HFFc6 (cell line): ENCODE measurements at places on chromosomes 7 and 10.

DNA sequence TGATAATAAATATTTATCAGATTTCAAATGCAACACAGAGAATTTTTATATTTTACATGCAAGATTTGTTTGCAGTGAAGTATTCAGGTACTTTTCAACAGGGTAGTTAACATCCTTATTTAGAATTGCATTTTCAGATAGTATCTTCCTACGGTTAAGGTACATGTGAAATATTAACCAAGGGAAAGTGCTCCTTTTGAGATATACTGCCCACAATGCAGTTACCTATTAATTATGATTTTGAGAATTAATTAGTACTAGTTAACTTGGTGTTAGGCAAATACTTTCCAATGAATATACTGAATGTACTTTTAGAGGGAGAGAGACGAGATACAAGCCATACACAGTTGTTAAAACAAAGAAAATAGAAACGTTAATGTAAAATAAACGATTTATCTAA lies 206.2 kb upstream of the YAE1 start:
- DNase-seq = no peak

DNA sequence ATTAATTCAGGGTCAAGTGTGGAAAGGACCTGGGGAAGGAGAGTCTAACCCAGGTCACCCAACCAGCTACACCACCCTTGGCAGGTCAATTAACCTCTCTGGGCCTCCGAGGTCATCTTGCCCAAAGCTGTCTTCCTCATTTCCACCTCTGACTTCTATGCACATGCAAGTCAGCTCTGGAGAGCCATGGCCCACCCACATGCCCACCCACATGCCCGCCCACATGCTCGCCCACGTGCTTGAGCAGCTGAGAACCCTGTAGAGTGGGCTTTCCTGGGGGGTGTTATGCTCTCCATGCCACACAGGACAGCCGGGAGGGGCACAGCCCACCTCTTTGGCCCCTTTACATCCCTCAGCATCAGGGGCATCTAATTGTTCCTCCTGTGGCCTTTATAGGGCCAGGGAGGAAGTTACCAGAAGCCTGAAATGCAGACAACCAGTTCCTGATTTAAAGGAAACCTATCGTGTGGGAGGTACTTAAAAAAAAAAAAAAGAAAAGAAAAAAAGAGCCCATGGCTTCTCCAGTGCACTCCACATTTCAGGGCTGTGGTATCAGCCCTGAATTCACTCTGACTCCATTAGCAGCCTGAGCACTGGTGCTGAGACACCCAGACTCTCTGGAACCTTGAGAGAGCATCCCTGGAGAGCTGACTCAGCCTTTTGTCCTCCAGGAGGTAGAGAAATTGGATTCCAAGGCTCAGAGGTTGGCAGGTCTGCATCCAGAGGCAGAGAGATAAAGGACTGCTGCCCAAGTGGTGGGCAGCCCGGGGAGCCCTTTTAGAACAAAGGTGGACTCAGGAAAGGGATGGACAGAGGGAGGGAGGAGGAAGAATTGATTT lies 176.2 kb upstream of the ZMIZ1 start:
- DNase-seq = no peak

- DNase-seq = no peak
Observed at GRCh38 chr7:101165958-101166647, 734 bp upstream of the VGF start.

- peak; percentile 8 for DNase-seq
Observed at GRCh38 chr7:133081119-133081598, 731 bp downstream of the CHCHD3 start.

GRCh38 chr10:97142834-97143233 lies 42.9 kb downstream of the SLIT1 start:
- no peak for DNase-seq

GRCh38 chr7:82665966-82666507 lies 222.5 kb upstream of the CACNA2D1 start:
- no peak for DNase-seq

- DNase-seq = peak; percentile 22
Observed at GRCh38 chr7:6012355-6013104, 3.5 kb downstream of the AIMP2 start.

- no peak for DNase-seq
Observed at GRCh38 chr7:88089561-88089960, 130.3 kb downstream of the SRI start.

- DNase-seq = no peak
Observed at GRCh38 chr7:145817687-145818086, 298.9 kb upstream of the CNTNAP2 start.

DNA sequence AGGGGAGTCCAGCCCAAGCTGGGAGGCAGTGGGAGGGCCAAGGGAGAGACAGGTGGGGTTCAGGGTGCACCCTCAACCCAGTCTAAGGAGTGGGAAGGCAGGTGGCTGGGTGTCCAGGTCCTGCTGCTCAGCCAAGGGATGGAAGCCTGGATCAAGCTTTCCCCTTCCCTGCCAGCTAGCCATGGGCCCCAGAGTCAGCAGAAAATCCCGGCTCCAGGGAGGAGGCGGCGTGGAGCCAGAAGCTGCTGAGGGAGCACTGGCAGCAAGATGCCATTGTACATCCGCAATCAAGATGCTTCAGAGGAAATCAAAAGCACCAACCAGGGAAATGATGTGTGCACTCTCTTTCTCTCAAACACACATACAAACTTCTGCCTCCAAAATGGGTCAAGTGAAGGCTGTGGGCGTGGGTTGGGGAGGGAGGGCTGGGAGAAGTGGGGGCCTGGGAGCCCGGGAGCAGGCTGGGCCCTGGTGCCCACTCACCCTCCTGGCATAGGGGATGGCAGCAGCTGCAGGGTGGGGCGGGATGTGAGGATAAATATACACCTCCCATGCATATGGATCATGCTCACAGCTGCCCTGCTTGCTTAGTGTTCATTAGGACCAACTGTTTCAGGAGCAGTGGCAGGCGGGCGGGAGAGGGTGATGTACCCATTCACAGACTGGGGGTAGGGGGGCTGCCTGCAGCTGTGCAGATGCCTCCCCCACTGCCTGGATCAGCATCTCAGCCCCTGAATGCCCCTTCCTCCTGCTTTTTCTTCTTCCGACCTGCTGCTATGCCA lies 24.2 kb downstream of the TRIM8 start:
- no peak for DNase-seq

DNA sequence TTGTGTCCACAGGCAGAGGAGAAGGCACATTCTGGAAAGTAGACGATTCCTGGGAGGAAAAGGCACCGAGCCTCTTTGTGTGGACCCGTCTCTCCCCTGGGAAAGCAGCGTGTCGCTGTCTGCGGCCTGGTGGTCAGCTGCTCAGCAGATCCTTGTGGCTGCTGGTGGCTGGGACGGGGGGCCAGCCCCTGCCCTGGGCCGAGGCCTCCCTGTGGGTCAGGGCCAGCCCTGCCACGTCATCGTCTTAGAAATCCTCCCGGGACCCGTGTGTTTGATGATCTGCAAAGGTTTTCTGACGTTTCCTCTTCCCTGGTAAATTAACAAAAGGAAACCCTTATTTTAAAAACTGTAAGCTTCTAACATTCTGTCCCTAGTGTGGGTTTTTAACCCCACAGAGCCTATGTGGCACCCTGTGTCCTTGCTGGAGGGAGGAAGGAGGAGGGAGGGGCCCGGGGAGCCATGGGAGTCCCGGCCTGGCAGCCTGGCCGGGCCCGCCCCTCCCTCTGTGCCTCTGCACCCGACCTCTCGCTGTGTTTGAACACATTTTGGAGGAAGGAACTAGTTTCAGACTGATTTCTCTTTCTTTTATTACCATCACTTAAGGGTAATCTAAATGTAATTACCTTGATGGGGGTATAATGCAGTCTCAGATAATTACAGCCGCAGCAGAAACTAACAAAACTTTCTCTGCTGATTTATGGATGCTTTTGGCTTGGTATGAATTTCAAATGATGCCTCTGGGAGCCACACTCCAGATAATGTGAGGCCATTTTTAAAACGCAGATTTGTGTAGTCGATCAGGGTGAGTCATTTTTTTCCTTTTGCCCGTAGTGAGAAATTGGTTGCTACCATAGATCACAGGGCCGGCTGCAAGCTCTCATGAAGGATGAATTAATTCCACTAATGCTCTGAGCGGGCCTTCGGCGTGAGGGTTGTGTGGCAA lies 85.5 kb downstream of the NKX6-2 start:
- DNase-seq = no peak

DNA sequence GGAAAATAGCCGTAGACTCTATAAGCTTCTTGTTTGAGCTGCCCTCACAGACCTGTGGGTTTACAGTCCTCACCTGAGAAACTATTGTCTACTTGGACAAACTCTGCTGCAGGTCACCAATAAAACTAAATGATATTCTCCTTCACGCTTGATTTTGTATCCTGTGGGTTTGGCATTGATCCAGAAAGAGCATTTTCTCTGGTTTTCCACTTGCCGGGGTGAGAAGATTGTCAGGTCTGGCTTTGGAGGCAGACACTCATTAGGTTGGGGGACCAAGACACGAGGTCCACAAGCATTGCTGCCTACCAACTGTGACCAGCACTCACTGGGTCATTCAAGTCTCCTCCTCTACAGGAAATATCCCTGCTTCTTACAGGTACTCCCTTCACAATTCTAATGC lies 68.5 kb downstream of the CDC14C start:
- DNase-seq = no peak

DNA sequence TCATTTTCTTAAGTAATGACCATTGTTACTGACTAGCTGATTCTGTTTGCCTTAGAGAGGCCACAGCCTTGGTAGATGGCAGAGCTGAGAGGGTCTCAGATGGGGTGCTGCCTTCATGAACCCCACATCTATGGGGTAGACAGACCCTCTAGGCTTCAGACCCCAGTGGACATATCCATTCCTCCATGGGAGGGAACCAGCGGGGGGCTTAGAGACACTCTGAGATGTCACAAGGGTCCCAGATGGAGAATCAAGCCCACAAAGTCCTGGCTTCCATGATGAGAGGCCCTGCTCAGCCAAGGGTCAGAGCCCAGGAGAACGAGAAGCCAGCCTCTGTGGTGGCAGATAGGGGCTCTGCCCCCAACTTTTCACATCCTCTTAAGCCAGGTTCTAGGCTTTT lies 408.6 kb downstream of the TCERG1L start:
- DNase-seq = no peak

- DNase-seq = no peak
Observed at GRCh38 chr10:6476989-6477388, 103.1 kb downstream of the PRKCQ start.

GRCh38 chr7:138359870-138360559 lies 100.0 kb upstream of the TRIM24 start:
- peak; percentile 4 for DNase-seq

GRCh38 chr10:61549861-61550260 lies 96.7 kb upstream of the TMEM26 start:
- DNase-seq = no peak

DNA sequence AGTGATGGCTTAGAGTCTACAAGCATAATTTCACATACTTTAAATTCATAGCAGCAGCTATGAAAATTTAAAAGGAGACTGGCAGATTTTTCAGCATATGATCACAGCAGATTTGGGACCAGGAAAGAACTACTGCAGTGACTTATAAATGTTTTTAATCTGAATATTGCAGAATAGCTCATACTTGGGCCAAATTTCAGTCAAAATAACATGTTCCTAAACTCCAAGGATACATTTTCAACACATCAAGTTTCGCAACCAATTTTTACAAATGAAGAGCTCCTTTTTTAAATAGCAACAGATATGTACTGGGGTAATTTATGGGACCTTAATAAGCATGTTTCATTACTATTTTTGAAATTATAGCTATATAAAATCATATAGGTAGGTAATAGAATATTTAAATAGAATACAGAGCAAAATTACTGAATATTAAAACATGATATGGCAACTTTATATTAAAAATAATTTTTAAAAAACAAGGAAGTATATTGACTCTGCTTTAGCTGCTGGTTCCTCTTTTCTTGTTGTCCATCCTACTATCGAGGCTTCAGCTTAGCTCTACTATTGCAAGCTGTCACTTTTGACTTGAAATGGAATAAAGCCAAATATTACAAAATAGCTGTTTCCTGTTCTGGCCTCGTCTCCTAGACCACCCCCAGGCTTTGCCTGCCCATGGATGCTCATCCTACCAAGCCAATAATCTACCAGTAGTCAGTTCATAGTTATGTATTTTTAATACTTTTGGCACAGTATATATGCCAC lies 123.1 kb downstream of the NRBF2 start:
- no peak for DNase-seq

GRCh38 chr7:14602851-14603250 lies 299.7 kb downstream of the DGKB start:
- no peak for DNase-seq

DNA sequence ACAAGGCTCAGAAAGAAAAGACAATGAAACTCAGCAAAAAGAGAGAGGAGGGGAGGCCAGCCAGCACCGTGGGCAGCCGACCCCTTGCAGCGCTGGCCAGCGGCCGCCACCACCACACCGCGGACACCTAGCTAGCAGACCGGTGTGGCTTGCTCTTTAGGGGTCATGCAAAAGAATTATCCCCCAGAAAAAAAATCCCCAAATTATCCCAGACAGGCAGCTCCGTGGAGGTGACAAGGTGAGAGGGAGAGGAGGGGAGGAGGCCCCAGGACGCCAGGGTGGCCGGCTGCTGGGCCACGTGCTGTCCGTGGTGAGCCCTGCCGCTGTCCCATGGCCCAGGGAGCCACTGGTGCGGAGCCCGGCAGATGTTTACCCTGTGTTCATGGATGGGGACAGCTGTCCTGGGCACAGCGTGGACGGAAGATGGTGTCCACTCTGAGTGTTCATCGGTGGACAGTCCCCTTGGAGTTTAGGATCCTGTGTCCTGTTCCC lies 16.5 kb downstream of the YKT6 start:
- no peak for DNase-seq

DNA sequence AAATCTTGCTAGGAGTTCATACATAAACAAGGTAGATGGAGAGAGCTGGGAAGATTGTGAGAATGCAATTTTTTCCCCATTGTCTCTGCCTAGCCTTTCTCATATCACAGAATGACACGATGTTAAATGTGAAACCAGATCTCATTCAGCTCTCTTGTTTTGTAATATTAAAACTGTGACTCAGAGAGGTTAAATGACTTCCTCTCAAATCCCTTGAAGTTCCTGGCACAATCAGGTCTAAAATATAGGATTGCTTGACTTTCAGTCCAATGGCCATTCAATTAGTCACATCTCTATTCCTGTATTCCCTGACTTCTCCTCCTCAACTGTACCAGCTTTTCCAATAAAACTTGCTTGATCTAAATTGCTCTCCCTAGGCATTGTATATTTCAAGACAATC lies 3.1 kb downstream of the ANKRD22 start:
- peak; percentile 62 for DNase-seq

DNA sequence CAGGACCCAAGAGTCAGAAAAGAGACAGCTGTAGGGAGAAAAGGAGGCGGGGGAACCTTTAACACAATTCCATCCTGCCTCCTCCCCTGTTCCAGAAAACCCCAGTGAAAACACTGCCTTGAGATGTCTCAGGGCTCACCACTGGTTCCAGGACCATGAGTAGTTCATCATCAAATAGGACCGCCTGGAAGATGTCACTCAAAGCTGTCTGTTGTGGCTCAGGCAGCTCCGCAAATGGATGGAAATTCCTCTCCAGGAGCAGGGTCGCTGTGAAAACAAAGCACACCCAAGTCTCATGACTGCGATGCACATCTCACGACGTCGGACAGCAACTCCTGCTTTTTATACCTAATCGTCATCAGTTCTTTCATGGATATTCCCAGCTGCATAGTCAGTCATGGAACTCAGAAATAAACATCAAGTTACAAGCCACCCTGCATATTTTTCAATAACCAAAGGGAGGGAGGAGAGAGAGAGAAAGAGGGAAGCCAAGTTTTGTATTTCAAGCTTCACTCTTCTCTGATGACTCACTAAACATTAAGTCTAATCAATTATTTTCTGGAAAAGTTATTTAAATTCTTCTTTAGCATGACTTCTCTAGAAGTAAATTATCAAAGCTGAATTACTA lies 49.2 kb downstream of the GSDME start:
- DNase-seq = no peak
